Renal pelvis (tissue), 12 donors: ENCODE measurements at places on chromosomes 4 and X.

- DNase-seq: no peak
Measured at GRCh38 chrX:107507093-107507743, 57.8 kb downstream of the FRMPD3 start.

DNA sequence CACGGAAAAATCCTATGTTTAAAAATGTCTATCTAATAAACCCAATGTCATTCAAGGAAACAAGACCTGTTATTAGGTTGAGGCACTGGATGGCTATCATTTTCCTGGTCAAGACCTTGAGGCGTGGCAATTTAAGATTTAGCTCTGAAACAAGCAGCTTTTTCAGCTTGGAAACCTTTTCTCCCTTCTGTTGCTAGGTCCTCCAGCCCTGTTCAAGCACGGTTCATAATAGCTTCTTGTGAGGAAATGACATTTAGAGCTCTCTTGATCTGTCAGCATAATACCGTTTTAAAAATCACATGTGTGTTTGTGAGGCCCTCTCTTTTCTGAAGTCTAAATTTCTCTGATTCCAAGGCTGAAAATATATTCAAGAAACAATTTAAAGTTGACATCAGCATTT is 133.6 kb upstream of the GRPR start:
- DNase-seq: no peak

DNA sequence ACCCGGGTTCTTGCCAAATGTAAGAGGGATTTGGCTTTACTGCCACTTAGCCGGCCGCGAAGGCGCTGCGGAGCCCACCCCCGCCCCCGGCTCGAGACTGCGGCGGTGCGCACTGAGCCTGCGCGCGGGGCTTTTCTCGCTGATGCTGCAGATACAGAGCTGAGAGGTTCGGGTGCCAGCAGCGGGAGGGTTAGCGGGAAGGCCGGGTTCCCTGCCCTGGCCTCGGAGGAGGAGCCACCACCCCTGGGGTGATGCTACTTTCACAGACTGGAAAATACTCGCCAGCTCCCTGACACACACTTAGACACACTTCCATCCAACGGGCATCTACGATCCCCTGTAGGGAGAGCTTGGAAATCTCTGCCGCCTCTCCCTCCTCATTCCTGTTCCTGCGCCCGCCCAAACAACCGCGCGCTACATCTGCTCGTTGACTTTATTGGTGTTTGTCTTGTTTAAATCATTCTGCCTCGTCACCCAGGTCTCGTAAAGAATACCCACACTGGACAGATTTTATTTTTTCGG is 2.1 kb upstream of the PCDH7 start:
- DNase-seq: peak; percentile 52

GRCh38 chrX:66030505-66031317 is 9.2 kb downstream of the VSIG4 start:
- no peak for DNase-seq

- no peak for DNase-seq
Measured at GRCh38 chr4:114727461-114727860, 128.9 kb downstream of the UGT8 start.

DNA sequence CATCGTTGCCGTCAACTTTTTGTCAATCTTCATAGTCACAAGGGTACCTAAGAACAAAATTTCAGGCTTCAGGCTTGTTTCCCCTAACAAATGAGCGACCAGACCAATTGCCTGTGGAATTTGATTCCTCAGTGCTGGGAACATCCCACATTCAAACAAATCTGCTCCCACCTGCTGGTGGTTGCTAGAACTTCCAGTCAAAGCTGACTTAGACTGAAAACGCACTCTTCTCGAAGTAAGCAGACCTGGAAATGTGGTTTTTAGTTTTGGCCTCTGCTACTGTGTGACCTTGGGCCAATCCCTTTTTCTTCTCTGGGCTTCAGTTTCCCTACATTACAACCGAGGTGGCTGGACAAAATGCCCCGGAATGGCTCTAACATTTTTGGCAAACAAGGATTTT is 1.8 kb upstream of the GABRQ start:
- DNase-seq: peak; percentile 38

DNA sequence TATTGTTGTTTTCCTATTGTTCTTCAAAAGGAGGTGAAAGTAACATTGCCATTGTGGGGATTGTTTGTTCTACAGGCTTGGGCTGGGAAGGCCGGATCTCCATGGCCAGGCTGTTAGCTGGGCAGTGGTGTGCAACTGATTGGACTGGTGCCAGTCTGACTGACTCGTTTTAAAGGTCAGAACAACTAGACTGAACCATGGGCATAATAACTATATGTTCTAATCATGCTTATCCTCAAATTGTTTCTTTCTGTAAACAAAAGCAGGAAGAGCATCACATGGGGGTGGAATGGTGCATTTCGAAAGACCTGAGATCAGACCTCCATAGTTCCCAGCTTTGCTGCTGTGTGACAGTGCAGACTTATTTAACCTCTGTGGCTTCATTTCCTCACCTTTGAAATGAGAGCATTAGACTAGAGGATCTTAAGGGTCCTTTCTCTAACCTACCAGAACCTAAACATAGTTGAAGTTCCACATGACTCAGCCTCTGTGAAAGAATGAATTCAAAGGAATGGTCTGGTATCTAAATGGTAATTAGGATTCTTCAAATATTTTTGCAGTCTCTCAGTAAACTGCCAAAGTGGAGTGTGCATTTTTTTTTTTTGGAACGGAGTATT is 66.7 kb upstream of the PGRMC2 start:
- peak; percentile 41 for DNase-seq

DNA sequence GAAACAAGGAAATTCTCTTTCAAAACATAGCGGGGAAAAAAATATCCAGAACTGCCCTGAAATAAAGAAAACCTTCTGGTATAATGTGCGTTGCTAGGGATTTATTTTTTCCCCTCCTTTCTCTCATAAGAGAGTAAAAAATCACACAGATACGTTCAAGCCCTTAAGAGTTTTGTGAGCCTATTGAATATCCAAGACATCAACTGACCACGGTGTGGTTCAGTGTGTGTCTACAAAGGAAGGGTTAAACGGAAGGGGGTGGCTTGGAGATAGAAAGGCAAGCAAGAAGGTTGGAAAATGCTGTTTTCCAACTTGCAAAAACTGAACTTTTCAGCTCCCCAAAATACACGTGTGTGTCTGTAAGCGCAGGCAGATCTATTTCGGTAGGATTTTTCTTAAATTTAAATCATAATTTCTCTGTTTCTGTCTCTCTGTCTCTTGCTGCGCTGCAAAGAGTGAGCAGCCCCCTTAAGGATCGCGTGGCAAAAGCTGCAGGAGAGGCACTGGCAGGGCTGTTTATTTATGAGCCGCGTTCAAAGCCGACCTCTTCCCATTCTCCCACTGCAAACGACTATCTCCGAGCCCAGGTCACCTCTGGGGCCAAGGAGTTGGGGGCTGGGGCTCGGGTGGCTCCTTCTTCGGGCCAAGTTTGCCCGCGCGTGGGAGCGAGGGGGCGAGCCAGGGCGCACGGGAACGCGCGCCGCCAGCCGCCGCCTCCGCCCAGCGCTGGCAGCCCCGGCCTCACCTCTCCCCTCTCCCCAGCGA is 492 bp upstream of the SLIT2 start:
- DNase-seq: no peak

DNA sequence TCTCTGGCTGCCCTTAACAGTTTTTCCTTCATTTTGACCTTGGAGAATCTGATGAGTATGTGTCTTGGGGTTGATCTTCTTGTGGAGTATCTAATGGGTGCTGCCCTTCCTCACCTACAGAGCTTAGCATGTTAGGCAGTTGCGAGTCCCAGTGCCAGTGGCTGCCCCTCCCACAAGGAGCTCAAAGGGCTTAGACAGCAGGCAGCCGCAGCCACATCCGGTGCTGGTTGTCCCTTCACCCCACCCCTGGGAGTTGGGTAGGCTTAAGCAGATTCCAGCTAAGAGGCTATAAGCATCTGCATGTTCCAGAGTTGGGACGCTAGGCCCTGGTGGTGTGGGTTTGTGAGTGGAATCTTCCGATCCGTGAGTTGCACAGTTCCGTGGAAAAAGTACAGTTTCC is 322.1 kb upstream of the ARX start:
- no peak for DNase-seq

GRCh38 chr4:142353149-142353738 is 492.9 kb downstream of the INPP4B start:
- peak; percentile 62 for DNase-seq

DNA sequence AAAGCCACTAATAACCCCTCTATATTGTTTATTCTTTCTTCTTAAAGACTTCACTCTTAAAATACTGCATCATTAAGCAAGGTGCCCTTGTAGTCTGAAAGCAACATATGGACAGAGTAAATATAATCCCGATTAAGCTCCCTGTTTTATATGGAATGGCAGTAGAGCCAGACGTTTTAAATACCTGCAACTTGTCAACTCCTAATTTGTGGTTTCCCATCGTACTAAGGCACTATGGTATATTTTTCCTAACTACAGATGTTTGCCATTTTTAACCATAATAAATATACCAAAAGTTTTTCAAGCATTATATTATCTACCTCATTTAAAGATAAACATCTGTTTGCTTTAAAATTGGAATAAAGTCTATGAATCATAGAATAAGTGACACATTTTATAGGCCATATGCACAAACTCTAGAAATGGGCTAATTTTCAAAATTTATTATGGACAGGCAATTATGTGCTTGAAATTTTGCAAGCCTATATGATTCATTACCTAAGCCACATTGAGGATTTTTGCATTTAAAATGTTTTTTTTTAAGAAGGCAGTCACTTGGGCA is 194.6 kb downstream of the FRMPD4 start:
- DNase-seq: no peak

GRCh38 chr4:4717692-4718091 is 141.8 kb upstream of the MSX1 start:
- no peak for DNase-seq

DNA sequence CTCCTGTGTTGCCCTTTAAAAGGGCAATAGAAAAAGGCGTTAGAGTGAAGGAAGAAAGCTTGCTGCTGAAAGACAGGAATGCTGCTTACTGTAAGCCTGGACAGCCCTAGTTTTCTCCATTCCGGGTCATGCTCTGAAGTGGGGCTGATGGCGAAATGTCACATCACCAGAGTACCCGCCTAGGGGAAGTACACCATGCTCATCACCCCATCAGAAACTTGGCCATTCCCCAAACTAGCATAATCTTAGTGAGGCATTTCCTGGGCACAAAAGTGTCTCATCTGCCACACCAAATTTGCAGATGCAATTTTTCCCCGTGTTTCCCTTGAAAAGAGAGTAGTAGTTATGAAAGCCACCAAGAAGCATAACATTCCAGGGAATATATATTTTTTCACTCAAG is 47.8 kb upstream of the CAMK2D start:
- no peak for DNase-seq

DNA sequence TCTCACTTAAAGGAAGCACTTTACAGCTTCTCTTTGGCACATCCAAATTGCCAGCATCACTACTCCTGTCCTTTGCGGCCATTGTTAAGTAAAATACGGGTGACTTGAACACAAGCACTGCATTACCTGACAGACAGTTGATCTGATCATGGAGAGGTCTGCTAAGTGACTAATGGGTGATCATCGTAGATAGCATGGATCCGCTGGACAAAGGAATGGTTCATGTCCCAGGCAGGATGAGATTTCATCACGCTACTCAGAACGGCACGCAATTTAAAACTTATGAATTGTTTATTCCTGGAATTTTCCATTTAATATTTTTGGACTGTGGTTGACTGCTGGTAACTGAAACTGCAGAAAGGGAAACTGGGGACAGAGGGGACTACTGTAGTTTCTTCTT is 94.1 kb downstream of the NEUROG2 start:
- DNase-seq: no peak

- no peak for DNase-seq
Measured at GRCh38 chr4:93409035-93409434, 419.5 kb upstream of the ATOH1 start.

DNA sequence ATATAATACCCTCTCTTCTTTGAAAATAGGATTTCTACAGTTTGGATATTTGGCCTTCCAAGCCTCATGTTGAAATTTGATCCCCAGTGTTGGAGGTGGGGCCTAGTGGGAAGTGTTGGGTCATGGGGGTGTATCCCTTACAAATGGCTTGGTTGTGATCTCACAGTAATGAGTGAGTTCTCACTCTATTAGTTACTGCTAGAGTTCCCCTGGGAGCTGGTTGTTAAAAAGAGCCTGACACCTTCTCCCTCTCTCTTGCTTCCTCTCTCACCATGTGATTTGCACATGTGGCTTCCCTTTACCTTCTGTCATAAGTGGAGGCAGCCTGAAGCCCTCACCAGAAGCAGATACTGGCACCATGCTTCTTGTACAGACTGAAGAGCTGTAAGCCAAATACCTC is 73.9 kb downstream of the HDAC8 start:
- no peak for DNase-seq

GRCh38 chr4:98890702-98891455 is 38.1 kb downstream of the EIF4E start:
- no peak for DNase-seq

DNA sequence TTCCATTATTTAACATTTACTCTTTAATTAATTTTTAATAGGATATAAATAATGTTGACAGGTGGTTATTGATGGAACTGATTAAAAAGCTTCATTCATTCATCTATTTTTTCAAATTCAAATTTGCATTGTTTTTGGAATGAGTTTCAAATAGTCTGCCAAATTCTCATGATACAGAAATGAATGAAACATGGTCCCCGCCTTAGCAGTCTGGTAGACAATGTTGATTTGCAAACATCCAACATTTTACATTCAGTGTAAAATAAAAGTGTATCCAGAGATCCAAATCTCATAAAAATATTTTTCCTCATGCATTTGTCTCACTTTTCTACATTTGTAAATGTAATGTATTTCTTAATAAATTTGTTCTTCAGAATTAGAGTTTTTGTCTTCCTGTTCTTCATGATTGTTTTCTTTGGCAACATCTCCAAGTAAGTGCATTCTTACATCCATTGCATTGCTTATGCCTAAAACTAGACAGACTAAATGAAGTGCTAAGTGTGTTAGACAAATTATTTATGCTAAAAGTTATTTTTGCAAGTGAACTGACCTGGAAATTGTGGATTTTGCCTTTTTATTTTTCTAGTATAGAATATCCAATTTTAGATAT is 142.3 kb downstream of the PCDH18 start:
- no peak for DNase-seq

DNA sequence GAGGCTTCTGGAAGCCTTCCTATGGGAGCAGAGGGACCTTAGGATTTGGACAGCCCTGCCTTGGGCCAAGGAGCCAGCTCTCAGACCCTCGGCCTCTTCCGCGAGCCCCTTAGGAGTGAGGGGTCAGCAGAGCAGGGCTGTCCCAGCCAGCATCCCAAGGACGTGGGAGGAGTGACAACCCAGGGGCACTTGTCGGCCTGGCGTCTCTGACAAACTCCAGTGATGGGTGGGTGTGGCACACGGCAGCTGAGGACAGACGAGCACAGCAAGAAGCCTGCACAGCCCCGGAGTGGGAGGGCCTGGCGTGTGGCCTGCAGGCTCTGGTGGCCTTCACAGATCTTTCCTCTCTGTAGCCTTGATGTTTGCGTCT is 11.6 kb upstream of the TNIP2 start:
- DNase-seq: no peak

DNA sequence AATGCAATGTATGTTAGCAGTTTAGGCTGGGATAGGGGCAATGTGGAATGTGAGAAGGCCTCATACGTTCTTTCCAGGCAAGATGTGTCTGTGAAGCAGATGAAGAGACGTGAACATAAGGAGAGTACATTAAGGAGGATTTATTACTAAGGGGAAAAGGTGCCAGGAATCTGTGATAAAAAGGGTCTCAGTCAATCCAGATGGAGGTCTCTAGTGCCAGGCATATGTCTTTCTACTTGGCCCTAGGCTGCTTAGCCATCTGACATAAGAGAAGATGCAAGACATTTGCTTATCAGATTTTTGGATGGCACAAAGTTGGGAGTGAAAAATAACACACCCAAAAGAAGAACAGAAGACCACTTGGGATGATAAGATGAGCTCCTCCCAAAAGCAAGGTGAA is 93.0 kb upstream of the PRKG2 start:
- no peak for DNase-seq

GRCh38 chr4:74039315-74039763 is 850 bp upstream of the CXCL3 start:
- no peak for DNase-seq
